ENCODE measurements at places on chromosomes 11 and 22.

GRCh38 chr11:37718431-37718999 lies 1120.5 kb upstream of the RAG2 start:
- no peak for DNase-seq

DNA sequence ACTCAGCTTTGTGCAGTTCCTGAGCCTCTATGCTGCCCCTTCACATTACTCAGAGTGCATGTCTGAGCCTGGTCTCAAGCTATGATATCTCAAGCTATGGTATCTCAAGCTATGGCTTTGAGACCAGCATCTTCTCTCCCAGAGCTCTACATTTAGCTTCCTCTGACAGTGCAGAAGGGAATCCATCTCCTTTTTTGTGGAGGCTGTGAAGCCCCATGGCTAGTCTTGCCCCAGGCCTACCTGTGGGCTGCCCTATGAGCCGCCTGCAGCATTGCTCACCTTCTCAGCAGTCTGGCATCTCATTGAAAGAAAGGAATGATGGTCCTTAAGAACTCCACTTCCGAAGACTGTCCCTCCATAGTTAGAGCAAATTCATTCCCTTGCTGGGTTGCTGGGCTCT lies 12.6 kb downstream of the PGAP2 start:
- DNase-seq, result no peak

GRCh38 chr11:95154514-95154913 lies 64.9 kb downstream of the ENDOD1 start:
- DNase-seq, result peak; percentile 74

DNA sequence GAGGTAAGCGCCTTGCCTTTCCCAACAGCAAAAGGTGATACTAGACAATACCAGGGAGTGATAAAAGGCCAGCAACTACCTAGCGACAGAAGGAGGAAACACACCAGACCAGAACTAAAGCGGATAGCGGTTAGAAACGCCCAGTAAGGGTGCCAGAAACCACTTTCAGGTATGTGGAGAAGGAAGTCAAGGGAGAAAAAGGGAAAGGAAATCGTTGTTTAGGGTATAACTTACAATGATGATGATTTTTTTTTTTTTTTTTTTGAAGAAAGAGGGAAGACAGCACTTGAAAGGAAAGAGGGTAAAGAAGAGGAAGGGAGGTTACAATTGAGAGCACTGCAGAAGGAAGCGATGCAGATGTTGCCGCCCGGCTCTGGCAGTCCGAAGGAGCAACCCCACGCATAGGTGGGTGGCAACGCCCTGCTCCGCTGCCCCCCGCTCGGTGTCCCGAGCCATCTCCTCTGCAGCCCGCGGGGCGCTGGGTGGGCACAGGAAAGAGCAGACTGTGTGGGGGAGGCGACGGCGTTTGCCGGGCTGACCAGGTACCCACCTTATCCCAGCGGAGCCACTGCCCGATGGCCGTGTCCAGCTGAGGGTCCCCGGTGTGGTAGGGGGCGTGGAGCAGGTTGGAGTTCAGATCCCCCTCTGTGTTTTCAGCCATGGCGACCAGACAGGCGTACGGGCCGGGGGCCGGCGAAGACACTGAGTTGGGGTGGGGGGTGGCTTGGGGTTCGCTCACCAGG lies 561 bp downstream of the PGM2L1 start:
- peak; percentile 59 for DNase-seq

DNA sequence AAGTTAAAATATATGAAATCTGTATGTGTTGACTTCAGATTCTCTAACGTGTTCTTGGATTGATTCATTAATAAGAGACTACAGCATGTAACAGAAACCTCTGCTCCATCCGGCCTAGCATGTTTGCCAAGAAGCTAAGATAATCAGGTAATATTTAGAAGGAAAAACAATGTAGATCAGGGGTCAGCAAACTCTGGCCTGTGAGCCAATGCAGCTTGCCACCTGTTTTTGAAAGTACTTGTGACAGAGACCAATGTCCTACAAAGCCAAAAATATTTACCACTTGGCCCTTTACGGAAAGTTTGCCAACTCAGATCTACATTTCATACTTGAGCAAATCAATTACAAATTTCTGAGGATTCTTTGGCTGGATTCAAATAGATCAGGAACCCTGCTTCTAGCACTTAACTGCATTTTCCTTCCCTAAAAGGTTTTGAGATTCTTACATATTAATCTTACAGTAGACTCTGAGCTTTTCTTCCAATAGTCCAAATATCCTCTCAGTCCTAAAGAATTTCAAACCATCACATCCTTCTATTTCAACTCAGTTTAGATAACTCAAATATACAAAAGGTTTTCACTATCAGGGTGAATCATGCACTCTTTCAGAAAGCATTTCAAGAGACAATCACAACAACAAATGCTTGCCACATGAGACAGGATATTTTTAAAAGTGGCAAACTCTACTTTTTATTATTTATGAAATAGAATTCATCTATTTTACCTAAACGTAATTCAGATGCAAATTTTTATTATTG lies 29.5 kb downstream of the APOL5 start:
- no peak for DNase-seq

- no peak for DNase-seq
Observed at GRCh38 chr11:72860592-72860991, 46.4 kb downstream of the ATG16L2 start.

DNA sequence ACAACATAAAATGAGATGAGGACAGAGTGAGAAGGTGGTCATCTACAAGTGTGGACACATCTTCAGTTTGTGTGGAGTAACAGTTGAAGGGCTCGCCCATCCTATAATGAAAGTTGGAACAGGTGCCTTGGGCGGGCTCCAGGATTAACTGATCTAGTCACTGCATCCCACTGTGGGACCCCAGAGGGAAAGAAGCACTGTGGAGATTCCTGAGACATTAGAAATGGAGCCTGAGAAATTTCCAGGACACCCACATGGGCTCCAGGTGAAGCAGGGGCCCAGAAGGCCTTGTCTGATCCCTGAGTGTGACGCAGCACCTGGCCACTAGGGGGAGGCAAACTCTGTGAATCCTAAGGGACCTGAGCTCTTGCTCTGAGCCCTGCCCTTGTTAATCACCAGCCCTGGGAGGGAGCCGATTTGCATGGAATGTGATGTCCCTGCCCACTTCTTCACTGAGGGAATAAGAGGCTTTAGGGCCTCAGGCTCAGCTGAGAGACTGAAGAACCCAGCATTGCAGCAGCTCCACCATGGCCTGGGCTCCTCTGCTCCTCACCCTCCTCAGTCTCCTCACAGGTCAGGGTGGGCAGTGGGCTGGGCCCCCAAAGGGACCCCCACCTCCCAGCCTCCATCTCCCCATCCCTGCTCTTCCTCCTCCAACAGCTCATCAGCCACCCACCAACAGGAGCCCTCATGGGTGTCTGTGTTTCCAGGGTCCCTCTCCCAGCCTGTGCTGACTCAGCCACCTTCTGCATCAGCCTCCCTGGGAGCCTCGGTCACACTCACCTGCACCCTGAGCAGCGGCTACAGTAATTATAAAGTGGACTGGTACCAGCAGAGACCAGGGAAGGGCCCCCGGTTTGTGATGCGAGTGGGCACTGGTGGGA lies 98.4 kb downstream of the VPREB1 start:
- DNase-seq, result peak; percentile 65

DNA sequence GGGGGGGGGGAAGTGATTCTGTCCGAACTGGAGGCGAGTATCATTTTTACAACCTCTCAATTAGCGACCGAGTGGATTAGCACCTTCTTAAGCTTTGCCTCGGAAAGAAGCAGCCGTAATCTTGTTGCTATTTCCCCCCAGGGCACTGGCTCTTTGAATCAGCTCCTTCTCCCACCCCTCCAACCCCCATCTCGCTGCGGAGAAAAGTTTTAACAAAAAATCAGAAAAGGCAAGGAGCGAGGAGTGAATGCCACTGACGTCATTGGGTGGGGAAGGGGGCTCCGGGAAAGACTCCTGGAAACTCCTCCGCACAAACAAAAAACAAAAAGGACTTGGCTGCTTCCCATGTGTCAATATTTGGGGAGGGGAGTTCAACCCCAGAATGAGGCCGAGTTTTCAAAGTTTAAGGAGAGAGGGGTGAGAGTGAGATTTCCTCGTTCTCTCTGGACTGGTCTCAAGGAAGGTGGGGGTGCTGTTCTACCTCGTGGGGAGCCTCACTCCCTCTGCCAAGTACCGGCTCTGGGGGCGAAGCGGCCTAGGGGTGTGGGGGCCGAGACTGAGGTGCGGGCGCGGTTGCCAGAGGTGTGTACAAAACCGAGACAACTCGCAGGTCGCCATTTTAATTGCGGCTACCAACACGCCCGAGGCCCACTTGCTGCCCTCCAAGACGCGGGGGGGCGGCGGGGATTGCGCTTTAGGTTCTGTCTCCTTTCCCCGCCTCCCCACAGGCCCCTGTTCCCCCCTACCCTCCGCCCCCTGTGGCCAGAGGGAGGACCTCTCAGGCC lies 2.5 kb upstream of the PAX6 start:
- DNase-seq, result no peak

DNA sequence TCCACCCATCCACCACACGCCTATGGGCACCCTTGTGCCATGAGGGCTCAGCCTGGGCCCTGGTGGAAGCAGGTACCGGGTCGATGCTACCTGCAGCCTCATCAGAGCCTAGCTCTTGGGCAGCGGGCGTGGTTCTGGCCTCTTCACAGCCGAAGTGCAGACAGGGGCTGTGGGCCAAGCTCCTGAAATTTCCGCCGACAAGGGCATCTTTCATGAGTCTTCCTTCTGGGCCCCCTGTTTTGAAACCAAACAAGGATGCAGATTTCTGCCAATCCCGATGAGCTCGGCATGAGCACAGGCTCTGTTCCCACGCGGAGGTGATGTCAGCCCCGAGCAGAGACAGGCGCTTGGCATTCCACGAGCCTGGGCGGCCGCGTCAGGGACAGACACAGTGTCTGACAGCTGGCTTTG lies 22.6 kb upstream of the MGAT3 start:
- DNase-seq, result no peak

DNA sequence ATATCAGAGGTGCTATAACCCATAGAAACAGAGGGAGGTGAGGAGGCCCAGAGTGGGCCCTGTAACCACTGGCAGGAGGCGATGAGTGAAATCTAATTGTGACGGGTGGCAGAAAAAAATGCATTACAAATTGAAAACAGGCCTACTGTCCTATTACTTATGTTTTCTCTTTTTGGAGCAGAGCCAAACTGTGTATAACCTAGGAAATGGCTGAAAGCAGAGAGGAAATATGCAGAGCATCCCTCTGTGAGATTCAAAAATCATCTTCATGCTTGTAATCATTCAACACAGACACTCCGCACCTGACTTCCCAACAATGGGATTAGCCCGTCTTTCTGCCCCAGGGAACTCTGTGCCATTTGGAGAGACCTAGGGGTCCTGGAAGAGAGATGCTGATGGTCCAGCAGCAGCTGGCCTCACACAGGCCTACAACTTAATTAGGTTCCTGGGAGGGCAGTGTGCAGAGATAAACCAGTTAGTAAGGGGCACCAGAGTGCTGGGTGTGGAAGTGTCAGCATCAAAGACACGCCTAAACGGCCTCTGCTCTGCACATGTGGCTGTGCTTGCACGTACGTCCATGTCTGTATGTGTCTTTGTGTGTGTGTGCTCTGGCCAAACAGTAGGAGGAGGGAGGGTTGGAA lies 41.8 kb downstream of the MAP6 start:
- no peak for DNase-seq
